Activated CD4-positive, alpha-beta T cell treated with anti-CD3 and anti-CD28 coated beads for 4 hours (primary cell): ENCODE measurements at places on chromosomes 5 and 9.

DNA sequence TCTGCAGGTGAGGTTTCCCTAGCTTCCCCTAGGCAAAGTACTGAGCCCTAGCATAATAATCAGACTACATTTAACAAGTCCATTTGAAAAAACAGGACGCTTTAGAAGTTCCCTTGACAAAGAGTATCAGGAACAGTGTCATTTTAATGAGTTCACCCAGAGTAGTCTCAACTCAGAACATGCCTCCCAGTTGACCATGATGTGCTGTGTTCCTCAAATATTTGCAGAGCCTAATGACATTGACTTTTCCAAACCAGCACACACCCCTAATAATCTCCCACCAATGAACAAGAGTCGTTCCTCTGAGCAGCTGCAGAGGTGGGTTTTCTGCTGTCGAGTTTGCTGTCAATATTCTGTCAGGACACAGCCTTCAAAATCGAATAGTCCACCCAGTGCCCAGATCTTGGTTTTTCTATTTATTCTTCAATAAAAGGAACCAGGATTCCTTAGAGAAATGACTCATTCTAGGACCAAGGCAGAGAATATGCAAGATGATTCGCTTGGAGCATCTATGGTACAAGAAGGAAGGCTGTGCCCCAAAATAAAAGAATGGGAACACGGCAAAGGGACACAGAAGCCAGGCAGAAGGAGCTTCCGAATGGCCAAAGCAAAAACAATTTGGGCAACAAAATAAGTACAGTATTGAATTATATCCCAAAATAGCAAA is 57.6 kb downstream of the OTULIN start:
- no peak for DNase-seq

DNA sequence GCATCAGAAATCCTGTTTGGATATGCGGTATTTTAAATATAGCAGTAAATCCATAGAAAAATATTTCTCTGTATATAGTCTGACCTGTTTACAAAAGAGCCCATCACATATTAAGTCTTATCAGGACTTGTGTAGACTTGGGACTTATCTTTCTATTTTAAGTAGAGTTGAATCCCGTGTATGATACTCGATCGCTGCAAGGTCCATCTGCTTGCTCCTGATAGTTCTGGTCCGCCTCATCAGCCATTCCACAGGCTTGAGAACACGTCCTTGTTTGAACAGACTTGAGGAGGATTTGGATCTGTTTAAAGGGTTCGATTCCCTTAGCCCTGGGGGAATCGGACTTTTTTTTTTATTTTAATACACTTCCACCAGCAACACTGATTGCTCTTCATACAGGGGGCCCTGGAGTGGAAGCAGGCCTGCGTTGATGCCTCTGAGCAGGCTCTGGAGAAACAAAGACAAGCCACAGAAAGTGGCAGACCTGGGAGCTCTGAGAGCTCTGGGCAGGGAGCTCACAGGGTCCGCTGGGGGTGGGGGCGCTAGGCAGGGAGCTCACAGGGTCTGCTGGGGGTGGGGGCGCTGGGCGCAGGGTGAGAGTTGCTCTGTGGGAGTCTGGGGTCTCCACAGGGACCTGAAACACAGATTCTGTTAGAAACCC is 112.2 kb downstream of the MVB12B start:
- DNase-seq: no peak

GRCh38 chr5:120538644-120539043 is 74.5 kb downstream of the PRR16 start:
- no peak for DNase-seq

- DNase-seq: no peak
Observed at GRCh38 chr9:124078641-124079040, 67.1 kb downstream of the LHX2 start.

GRCh38 chr5:172635038-172635437 is 6.0 kb upstream of the NEURL1B start:
- no peak for DNase-seq

DNA sequence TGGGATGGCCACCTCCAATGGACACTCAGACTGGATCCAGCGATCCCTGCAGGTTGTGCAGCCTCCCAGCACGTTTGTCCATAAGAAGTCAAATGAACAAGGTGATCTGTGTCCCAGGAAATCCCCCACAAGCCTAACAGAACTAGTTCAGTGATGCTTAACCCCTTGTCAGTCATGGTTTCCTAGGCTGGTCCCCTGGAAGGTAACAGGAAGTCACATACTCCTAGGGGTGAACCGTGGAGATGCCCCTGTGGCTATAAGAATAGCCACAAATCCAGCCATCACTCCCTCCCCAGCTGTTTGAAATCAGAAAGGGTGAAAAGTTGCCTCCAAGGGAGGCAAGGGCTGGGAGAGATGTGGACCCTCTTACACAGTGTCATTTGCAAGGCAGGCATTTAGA is 22.5 kb downstream of the PAX5 start:
- no peak for DNase-seq

- DNase-seq: no peak
Observed at GRCh38 chr9:128304971-128305288, 17.3 kb downstream of the TRUB2 start.

DNA sequence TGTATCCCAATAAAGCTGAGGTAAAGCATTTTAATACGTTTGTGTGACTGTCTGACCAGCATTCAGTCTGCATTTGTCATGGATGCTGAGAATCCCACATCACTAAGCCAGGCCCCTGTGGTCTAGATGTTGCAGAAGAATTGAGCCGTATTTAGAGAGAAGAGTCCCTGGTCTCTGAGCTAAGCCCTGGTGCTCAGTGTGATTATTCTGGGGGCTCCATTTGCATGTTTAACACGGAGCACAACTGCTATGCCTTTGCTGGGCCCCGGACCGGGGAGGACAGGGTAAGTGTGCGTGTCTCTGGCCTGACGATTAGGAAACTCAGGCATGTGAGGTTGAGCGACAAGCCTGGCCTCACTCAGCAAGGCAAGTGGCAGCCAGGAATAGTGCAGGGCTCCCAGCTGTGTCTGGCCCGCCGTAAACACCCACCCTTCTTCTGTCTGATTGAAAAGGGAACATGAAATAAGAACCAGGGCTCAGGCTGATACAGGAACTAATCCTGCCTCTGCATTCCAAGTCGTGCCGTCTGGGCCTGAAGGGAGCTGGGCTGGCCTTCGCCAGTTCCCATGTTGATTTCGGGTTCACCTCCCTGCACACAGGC is 22.3 kb downstream of the FAM78A start:
- DNase-seq: no peak

DNA sequence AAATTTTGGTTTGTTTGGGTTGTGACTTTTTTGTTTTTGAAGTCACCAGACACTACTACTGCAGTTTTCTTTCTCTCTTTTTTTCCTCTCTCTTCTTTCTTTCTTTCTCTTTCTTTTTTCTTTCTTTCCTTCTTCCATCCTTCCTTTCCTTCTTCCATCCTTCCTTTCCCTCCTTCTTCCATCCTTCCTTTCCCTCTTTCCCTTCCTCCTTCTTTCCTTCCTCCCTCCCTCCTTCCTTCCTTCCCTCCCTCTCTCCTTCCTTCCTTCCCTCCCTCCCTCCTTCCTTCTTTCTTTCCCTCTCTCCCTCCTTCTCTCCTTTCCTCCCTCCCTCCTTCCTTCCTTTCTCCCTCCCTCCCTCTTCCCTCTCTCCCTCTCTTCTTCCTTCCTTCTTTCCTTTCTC is 230.3 kb upstream of the TYRP1 start:
- DNase-seq: no peak

DNA sequence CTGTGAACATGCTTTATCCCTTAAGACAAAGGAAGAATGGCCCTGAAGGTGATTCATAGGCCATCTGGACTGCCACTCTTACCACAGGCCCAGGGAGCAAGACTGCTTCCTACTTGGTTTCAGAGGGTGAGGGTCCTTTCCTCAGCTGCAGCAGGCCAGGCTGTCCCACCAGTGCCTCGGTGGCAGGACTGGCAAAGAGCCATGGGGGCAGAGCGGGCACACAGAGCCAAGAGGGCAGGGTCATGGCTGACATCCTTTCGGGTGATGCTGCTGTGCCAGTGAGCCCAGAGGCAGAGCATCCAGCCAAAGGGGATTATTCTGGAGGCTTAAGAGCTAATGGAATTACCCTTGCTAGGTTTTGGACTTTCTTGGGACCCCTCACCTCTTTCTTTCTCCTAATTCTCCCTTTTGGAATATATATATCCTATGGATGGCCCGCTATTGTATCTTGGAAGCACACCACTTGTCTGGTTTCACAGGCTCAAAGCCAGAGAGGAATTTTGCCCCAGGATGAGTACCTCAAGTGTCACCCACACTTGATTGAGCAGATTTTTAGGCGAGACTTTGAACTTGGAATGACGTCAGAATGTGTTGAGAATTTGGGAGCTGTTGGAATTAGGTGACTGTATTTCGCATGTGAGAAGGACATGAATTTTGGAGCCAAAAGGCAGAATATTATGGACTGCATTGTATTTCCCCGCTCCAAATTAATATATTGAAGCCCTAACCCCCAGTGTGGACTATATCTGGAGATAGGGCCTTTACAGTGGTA is 180.6 kb downstream of the BARX1 start:
- no peak for DNase-seq

GRCh38 chr5:5044247-5044840 is 95.8 kb upstream of the ADAMTS16 start:
- DNase-seq: no peak

DNA sequence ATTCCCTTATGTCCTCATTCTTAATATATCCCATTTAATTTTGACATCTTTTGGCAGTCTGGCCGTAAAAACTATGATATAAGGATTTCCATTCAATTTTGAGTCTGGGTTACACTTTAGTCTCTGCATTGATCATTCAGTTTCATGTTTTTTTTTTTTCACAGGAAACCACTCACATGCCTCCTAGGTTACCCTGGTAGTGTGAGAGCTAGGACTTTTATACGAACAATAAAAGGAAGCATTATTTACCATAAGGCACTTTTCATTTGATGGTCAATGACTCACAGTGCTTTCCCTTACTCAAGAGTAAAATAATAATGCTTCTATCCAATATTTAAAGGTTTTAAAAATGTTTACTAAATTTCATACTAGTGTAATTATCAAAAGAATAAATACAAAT is 16.4 kb upstream of the DMAC1 start:
- DNase-seq: no peak
